T-cell (primary cell): ENCODE measurements at places on chromosomes 11 and 22. TPM values are rescaled to one million over a fixed set of nuclear protein-coding genes. Genes with fewer than 3 reads are reported as not detected.

LUZP2 gene
- not detected for total RNA-seq

DNA sequence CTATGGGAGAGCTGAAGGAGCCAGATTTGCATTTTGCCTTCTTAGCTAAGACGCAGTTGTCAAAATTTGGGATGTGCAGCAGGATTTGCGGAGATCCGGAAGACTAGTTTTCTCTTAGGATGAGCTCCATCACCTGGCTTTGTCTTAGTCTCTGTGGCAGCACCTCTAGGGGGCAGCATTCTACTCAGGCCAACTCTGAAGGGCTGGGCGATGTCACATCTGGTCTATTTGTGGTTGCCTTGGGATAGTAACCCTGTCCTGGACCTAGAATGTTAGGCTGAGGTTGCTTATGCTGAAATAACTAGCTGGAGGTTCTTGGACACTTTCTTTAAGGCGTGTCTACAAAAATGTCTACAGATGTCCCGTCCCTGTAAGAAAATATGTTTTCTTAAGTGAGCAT lies 116.2 kb downstream of the FAT3 start:
- DNase-seq, result no peak

DNA sequence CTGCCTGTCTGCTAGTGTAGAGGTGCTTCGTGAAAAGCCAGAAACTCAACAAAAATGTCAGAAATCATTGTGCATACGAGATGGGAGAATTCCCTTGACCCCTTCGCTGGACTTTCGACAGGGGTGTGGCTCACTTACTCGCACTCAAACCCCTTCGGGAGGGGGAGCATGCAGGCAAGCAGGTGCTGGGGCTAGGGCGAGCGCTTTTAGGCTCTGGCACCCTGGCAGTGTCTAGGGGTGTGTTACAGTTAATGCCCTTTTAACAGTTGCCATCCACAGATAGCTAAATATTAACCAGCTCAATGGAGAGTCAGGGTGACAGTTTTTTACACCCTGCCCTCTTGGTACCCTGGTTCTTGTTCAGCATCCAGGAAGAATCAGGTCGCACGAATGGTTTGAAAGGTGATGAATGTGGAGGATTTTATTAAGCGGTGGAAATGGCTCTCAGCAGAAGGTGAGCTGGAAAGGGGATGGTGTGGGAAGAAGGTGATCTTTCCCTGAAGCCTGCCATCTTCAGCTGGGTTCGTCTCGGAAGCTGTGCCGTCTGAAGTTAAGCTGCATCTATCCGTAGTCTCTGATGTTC lies 59.6 kb upstream of the SHANK2 start:
- no peak for DNase-seq

- no peak for DNase-seq
Measured at GRCh38 chr11:59814021-59814420, 3.4 kb upstream of the MRPL16 start.

DNA sequence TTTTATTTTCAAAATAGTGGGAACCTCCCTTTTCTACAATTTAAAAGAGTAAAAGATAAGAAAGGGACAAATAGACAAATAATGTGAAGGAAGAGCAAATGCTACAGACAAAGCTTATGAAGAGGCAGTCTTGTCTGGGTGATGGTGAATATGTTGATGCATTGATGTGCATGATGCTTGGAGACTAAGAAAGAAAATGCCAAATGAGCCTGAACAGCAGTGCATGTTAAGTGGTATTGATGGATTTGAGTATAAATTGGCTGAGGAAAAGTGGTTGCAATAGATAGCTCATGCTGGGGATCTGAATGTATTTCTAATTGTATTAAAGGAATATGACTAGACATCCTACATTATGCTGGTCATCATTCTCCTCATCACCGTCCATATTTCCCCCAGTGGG lies 268.6 kb upstream of the ANO5 start:
- no peak for DNase-seq
